ENCODE measurements at places on chromosomes 4 and X. TPM values are rescaled to one million over a fixed set of nuclear protein-coding genes. Genes with fewer than 3 reads are reported as not detected.

The IGSF1 gene
- not detected for total RNA-seq

- no peak overlapping the region for H3K27ac ChIP-seq
- no peaks in the 10 kb centered on the region for H3K4me1 ChIP-seq
- H3K36me3 ChIP-seq = no peaks in the 10 kb centered on the region
- no peak overlapping the region for H3K4me3 ChIP-seq
- DNase-seq = no peak
These were observed 7.9 kb upstream of the MBTPS2 start for GRCh38 chrX:21831496-21831895.

- H3K4me1 ChIP-seq = peaks cover 3% of the 10 kb centered on the region
- H3K36me3 ChIP-seq = no peaks in the 10 kb centered on the region
- H3K27ac ChIP-seq = no peak overlapping the region
- no peak overlapping the region for H3K4me3 ChIP-seq
- H3K27me3 ChIP-seq = no peaks in the 10 kb centered on the region
These were observed 857.9 kb upstream of the HTR2C start for GRCh38 chrX:113726009-113726408.

The BOD1L1 gene
- 84.5 TPM for total RNA-seq

Data from naive thymus-derived CD8-positive, alpha-beta T cell (primary cell).